Left ventricle myocardium superior (tissue), 1 donor: ENCODE measurements at places on chromosomes 6 and 20. TPM values are rescaled to one million over a fixed set of nuclear protein-coding genes. Genes with fewer than 3 reads are reported as not detected.

Gene PACRG
- total RNA-seq = 8.2 TPM

Gene POLR1C
- 16.9 TPM for total RNA-seq

Gene PTGIS
- 24.0 TPM for total RNA-seq

Gene TRAPPC3L
- 0.40 TPM for total RNA-seq

Gene TBC1D32
- total RNA-seq = 2.6 TPM

Gene SLC22A16
- not detected for total RNA-seq

DNA sequence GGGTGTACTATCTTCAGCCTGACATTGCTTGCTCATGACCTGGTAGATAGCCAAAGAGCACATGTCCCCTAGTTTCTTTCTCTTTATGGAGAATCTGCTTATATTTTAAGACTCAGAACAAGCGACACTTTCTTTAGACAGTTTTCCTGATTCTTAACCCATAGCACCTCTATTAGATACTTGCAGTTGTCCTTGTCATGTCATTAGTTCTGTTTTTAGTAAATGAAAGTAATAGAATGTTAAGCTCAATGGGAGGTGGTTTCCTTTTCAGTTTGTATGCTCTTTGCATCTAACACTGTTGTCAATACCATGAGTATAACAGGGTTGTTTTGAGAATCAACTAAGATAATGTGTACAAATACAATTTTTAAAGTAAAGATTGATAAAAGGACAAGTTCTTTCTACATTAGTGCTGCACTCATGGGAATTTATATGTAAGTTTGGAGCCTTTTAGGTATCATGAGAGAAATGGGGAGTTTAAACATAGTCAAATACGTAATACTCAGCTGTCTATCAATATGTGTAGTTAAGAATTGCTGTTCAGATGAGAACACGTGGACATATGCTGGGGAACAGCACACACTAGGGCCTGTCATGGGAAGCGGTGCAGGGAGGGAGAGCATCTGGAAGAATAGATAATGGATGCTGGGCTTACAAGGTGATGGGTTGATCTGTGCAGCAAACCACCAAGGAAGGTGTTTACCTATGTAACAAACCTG, 124.3 kb downstream of the GRM1 start:
- DNase-seq = no peak

DNA sequence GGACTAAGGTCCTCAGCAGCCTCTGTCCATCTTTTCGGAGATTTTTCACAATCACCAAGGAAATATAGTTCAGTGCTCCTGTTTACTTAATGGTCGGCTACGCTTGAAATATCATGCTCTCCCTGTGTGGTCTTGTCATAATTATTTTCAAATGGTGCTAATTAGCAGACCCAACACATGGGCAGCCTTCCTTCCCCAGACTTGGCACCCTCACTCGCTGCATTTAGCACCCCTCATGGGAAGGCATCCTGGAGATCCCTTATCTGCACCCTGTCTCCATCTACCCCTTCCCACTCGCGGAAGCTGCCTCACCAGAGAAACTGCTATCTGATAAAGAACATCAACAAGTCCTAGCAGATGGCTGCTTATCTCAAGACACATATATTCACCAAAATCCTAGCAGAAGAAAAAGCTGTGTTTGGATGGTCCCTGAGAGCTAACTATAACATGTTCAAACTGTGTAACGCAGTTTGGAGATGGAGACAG, 131.0 kb upstream of the ESR1 start:
- DNase-seq = no peak

GRCh38 chr6:151101816-151102694, 137.7 kb upstream of the AKAP12 start:
- no peak for DNase-seq

GRCh38 chr6:107098436-107099307, 16.6 kb downstream of the BEND3 start:
- DNase-seq = no peak

GRCh38 chr6:28401172-28401571, 1.6 kb upstream of the ZSCAN12 start:
- no peak for DNase-seq

DNA sequence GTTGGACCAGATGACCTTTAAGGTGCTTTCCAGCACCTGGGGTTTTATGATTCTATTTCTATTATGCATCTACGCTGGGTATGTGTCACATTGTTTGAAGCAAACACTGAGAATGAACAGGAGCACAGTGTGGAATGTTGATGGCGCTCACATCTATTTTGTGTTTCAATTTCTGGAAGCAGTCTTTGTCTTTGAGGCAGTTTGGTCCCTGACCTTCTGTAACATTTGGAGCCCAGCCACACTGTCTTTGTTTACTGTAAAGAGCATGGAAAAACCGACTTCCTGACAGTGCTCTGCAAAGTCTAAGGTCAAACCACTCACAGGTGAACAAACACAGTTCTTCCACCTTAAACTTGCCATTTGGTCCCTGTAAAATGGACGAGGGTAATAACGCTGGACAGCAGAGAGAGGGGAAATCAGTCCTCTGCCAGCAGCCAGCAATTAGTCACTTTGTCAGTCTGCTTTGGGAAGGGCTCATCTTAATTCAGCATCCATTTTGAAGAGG, 155.5 kb downstream of the PRL start:
- no peak for DNase-seq

DNA sequence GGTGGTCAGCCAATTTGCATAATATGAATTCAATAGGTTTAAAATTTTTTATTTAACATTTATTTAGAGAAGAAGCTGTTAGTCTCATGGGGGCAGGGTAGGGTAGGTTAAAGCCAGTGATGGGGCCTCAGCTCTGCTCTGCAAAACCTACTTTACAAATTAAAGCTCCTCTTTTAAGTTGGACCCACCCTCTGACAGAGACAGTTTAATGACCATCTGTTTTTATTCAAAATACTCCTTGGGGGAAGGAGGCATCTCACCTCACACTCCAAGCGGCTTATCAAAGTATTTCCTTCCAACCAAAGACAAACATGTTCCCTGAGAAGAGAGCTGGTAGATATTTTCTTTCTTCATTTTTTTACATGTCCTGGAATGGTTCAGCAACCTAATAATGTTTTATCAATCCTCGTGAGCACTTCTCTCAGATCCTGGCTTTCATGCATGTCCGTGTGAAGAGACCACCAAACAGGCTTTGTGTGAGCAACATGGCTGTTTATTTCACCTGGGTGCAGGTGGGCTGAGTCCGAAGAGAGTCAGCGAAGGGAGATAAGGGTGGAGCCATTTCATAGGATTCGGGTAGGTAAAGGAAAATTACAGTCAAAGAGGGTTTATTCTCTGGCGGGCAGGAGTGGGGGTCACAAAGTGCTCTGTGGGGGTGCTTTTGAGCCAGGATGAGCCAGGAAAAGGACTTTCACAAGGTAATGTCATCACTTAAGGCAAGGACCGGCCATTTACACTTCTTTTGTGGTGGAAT, 184.7 kb downstream of the GJA1 start:
- DNase-seq = no peak

GRCh38 chr6:3163248-3163594, 5.9 kb upstream of the TUBB2A start:
- no peak for DNase-seq

- no peak for DNase-seq
Measured at GRCh38 chr6:106518748-106519147, 110.5 kb downstream of the RTN4IP1 start.

GRCh38 chr20:5745416-5746030, 4.7 kb upstream of the SHLD1 start:
- DNase-seq = no peak

DNA sequence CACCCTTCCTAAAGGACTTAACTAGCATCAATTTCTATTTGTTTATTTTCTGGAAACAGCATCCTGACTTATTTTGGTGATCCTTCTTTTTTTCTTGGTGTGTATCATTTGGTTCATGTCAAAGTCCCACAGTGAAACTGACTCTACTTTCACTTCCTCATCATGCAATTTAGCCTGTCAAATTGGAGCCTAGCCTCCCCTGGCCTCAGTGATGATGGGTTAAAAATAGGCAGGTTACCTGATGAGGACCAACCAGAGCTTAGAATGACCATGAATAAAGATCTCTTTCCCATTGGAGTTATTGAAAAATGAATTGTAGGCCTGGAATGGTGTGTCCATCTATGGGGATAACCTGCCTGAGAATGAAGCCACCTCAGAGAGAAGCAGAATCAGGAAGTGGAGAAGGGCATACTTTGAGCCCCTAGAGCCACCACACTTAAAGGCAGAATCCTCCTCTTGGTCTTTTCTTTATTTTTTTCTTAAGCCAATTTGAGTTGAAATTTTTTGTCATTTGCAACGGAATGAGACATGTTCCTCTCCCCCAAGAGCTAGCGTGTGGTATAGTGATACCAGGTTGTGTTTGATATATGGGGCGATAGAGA, 105.6 kb downstream of the BTBD3 start:
- no peak for DNase-seq

GRCh38 chr20:33838035-33838864, 27.1 kb downstream of the CHMP4B start:
- no peak for DNase-seq

- no peak for DNase-seq
Measured at GRCh38 chr6:165920896-165921671, 246.6 kb downstream of the TBXT start.

DNA sequence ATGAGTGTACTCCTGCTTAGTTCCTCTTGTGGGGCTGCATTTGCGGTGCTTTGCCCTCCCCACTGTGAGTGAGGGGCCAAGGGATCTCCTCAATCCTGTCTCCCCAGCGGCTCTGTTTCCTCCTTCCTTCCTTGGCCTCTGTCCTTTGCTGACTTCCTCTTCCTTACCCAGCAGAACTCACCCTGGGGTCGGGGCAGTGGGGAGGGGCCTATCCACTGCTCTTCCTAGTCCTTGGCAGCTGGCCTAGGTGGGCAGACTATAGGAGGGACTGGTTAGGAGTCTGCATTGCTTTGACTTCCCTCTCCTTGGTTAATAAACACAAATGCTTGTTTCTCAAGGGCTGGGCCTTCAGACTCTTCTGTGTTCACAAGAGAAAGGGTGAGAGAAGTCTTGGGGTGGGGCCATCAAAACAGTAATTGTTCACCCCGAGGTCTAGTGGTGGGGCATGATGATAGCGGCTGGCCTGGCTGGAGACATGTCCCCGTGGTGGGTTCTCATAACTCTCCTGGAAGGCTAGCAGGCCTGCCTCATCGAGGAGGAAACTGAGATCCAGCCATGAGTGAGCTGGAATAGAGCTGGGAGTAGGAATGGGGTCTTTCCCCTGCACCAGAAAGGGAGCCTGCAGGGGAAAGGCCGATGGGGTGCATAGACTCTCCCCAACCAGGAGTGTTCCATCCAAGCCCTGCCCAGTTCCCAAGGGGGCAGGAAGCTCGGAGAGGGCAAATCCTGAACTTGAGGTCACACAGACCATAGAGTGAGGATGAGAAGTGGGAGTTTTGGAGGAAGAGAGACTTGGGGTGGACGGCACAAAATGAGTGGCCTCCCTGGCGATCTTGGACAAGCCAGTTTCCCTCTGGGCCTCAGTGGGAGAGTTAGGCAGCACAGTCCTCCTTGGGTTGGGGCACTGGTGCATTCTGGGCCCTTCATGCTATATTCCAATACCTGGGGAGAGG, 12.7 kb downstream of the FAM110A start:
- no peak for DNase-seq

DNA sequence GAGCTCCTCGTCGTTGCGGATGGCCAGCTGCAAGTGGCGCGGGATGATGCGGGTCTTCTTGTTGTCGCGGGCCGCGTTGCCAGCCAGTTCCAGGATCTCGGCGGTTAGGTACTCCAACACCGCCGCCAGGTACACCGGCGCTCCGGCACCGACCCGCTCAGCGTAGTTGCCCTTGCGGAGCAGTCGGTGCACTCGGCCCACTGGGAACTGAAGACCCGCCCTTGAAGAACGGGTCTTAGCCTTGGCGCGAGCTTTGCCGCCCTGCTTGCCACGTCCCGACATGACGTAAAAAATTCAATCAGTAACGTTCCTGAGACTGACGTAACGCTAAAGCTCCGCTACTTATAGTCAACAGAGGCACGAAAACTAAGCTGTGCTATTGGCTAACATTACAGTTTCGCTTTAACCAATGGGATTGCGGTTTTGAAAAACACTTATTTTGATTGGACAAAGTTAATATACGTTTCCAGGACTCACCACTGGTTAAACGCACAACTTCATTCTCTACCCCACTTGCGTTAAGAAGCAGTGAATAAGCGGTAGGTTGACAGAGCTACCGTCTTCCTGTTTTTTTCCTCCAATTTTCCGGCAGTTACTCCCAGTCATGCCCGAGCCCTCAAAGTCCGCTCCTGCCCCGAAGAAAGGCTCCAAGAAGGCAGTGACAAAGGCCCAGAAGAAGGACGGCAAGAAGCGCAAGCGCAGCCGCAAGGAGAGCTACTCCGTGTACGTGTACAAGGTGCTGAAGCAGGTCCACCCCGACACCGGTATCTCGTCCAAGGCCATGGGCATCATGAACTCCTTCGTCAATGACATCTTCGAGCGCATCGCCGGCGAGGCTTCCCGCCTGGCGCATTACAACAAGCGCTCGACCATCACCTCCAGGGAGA, 73.9 kb downstream of the OR2B2 start:
- peak; percentile 76 for DNase-seq

DNA sequence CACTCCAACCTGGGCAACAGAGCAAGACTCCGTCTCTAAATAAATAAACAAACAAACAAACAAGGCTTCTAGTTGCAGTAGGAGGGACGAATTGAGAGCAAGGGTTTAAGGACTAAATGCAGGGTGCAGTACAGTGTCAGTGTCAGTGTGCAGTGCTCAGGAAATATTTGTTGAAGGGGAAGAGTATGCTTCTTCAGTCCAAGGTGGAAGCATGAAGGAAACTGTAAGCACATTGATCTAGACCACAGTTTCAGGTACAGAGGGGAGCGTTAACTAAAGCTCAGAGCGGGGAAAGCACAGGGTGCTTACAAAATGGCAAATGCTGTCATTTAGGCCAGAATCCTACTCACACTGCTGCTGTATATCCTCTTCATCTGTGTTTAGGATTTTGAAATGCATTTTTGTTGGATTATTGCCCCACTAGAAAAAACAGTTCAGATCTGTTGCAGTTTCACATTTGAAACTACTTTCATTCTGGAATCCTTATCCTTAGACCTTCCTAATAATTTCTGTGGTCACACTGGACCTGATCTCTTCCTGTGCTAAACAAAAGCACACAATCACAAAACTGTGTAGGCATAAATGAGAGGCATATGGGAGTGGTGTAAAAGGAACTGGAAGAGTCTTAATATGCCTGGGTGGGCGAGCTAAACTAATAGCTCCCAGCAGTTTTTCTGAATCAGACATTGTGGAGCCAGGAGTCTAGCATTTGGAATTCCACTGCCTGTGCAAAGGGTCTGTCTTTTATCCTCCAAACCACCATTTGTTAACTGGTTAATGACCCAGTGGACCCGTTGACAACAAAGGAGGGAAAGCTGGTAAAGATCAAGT, 41.4 kb downstream of the CBFA2T2 start:
- no peak for DNase-seq

DNA sequence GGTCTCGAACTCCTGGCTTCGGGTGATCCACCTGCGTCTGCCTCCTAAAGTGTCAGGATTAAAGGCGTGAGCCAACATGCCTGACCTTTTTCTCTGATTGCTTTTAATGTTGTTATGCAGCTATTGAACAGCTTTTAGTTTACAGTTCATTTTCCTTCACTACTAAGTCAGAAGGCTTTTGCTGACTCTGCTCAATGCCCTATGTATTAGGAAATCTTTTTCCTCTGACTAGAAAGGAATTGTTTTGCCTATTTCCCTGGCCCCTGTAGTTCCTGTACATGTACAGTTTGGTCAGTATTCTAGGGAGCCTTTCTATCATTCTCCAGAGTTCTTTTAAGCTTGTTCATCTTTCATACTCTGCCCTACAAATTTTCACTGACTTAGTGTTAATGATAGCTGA, 280.2 kb downstream of the CDKAL1 start:
- no peak for DNase-seq

GRCh38 chr20:46009816-46010215, 1.1 kb downstream of the MMP9 start:
- DNase-seq = no peak
